ENCODE measurements at places on chromosomes 3 and 15.

GRCh38 chr15:39018966-39019365, 454.4 kb upstream of the RASGRP1 start:
- DNase-seq: no peak

DNA sequence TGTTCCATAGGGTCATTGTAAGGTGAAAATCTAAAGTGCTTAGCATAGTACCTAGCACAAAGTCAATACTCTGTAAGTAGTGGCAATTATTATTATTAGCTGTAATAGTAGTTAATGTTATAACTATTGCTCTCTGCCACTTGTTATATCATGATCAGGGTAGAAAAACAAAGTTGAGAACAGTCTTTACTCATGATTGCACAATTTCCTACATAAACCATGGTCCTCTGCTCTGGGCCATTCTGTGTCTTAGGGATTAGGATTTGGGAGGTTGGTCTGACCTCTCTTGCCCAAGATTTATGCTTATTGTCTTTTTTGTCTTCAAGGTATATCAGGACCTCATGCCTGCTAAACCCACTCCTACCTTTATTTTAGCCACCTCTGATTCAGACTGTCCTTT, 4.3 kb upstream of the LRRC58 start:
- DNase-seq: no peak

- DNase-seq: no peak
Measured at GRCh38 chr3:129567176-129567705, 24.3 kb downstream of the H1-8 start.

- no peak for DNase-seq
Measured at GRCh38 chr15:36673039-36673438, 93.6 kb downstream of the CDIN1 start.

DNA sequence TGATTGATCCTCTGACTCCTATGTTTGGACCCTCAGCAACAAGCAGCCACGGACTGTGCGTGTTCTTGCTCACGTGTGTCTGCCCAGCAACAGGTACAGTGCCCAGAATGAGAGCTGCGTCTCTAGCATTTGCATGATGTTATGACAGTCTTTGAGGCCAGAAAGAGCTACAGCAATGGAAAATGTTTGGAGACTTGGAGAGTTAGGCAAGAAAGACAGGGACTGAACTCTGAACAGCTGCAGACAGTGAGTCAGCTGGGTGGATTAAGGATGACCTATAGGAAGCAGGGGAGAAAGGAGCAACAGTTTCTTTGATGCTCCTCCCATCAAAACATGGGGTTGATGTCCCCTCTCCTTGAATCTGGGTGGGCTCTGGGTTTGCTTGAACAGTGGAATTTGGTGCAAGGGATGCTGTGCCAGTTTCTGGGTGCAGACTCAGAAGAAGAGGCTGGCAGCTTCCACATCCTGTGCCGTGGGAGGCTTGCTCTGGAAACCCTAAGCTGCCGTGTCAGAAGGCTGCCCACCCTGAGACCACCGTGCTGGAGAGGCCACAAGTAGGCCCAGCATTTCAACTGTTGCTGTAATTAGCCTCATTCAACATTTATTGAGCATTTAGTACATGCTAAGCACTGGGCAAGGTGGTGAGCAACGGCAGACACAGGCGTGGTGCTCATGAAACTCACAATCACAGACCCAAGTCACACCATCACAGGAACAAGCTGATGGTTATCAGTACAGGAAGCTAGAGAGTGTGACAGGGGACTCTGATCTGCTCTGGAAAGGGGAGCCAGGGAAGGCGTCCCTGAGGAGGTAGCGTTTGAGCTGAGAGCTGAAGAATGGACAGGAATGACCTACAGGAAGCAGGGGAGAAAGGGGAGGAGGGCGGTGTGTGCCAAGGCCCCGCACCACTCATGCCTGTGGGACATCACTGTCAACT, 21.7 kb downstream of the CCR9 start:
- no peak for DNase-seq

GRCh38 chr3:107589454-107589853, 66.7 kb downstream of the BBX start:
- no peak for DNase-seq

DNA sequence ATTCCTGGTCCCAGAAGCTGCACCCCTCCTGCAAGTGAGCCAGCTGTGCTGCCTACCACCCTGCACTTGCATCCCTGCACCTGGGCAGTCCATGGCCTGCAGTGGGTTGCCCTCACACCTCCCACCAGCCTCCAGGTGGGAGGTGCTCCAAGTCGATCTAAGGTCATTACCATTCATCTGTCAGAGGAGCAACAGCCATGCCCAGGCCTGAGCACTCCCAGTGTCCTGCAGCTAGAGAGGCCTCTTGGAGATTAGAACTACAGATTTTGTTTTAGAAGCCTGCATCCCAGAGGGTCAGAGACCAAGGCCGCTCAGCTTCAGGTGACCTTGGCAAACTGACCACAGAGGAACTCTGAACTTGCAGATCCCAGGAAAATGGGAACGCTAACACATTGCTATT, 9.0 kb upstream of the ZXDC start:
- DNase-seq: no peak

DNA sequence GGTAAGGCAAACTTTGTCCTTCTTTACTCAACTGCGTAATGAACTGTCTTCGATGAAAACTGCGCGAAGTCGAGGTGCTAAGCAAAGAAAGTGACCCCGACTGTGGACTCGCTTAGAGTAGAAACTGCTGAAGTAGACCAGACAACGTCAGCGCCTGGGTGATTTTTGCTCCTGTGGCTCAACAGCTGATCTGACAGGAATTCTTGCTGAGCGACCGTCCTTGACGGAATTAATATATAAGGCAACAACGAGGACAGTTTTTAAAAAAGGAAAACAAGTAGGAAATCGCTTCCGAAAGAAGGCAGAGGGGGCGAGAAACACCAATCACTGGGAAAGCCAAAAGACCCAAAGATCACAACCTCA, 541 bp downstream of the RPS27L start:
- DNase-seq: no peak

GRCh38 chr3:174206607-174207192, 652.4 kb upstream of the NAALADL2 start:
- DNase-seq: no peak

DNA sequence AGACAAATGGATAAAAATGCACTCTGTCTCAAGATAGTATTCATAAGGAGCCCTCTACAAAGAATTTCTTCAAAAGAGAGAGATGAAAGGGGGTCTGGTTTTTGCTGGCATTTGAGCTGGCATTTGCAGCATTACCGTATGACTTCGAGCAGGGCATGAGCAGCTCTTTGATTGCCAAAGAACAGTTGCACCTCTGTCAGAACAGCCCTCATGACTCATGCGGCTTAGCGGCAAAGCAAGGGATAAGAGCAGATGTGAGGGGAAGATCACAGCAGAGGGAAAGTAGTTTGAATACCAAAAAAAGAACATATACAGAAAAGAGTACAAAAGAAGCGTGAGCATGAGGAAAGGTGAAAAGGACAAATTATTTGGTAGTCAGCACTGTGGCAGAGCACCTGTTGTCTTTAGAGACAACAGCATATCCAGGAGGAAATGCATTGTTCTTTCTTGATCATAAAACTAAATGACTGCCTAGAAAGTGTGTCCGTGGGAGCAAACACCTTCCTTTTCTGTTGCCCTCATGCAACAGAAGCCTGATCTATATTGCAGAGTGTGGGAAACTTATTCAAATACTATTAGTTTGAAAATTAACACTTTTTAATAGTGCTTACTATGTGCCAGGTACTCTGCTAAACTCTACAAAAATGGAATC, 80.5 kb upstream of the SLC24A5 start:
- peak; percentile 78 for DNase-seq

DNA sequence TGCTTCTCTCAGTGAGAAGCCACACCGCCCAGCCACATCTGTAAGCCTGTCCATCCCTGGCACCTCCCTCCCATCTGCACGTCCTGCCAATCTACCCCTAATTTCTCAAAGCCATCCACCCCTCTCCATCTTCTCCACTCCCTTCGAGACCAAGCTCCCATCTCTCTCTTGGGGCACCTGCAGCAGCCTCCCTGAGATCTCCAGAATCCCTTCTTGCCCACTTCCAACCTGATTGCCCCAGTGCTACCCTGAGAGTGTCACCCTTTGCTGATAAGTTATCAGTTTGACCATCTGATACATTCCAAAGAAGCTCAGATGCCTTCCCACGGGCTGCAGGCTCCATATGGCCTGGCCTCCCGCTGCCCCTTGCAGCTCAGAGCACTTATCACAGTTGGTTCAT, 496.1 kb downstream of the SHQ1 start:
- DNase-seq: no peak

DNA sequence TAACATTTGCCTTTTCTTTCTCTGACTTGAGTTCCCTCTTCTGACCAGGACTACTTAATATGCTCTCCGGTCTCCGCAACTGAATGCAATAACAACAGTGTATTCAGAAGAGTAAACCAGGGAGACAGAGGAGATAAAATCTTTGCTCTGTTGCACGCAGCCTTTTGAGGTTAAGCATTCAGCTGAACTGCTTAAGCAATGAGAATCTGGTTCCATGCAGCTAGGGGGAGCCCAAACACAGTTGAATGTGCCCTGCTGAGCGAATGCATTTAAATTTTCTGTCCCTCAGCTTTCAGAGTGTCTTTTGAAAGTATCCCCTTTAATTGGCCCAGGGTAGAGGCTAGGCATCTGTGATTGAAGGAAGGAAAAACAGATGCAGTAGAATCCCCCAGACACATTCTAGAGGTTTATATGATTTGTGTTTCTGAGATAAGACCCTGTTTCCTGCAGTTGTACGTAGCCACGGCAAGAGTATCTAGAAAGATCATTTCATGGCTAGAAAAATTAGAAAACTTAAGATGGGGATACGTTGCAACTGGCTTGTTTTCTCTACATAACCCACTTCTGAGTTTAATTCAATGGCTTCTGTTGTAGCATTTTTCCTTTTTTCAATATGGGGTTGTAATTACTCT, 309.6 kb downstream of the TUSC7 start:
- DNase-seq: peak; percentile 9

GRCh38 chr3:183502237-183503181, 53.0 kb downstream of the KLHL6 start:
- DNase-seq: no peak

DNA sequence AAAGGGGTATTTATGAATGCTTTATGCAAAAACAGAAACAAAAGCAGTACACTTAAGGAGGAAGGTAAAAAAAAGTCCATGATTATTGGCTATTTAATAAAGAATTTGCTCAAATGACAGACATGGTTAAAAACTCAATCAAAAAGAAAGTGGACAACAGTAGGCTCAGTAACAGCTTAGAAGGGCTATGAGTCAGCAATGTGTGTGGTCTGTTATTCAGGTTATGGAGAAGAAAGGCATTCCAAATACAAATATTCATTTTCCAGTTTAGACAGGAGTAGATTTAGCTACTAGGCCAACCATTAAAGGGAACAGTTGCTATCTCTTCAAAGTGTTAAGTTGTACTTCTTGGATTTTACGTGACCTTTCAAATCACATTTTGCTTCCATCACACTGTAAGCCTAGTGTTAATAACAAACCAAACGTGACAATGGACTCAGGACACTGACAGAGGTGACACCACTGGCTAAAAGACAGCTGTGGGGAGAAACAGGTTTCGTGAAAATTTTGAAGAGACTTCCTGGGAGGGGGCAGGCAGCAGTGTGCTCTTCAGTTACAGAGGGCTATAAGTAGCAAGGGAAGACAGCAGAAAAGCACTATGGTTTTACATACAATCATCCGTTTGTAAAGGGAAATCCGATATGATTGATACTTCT, 41.7 kb upstream of the MYO5C start:
- no peak for DNase-seq
